HT1080 (cell line): ENCODE measurements at places on chromosomes 2 and 18.

DNA sequence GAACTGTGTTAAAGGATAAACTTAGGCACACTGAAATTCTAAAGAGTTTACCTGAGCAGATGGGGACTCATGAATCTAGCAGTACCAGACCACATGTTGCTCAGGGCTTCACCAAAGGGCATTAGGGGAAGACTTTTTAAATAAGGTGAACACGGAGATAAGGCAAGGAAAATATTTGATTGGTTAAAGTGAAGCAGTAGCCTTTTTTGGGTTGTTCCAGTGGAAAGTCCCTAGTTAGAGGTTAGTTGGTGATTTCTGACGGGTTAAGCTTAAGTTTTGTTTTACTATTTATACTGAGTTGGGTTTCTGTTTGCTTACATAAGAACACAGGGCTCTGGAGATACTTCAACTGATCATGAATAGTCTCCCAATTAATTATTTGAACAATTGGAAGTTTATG is 722.5 kb downstream of the SOCS6 start:
- DNase-seq, result no peak

DNA sequence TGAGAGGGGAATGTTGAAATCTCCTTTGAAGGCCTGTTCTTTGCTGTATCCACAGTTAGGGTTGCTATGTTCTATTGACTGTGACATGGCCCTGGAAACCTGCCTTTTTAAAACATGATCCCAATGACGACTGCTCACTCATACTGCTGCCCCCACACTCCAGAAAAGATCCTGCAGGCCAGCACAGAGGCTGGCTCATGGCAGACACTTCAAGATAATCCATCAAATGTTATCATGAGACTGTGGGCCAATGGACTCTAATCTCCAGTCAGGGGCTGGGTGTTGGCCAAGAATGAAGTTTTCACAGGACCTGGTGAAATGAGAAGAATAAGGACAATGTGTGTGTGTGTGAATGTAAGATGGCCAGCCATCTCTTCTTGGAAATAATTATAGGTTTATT is 59.0 kb upstream of the THOC1 start:
- DNase-seq, result no peak

- no peak for DNase-seq
Observed at GRCh38 chr2:17878281-17879136, at the start of gene KCNS3. TSS of gene KCNS3 (plus strand) at chr2:17878667. CDS start at chr2:17931009, 52,342 bp downstream.

GRCh38 chr2:119377294-119377992 is 10.7 kb downstream of the DBI start:
- DNase-seq, result no peak

DNA sequence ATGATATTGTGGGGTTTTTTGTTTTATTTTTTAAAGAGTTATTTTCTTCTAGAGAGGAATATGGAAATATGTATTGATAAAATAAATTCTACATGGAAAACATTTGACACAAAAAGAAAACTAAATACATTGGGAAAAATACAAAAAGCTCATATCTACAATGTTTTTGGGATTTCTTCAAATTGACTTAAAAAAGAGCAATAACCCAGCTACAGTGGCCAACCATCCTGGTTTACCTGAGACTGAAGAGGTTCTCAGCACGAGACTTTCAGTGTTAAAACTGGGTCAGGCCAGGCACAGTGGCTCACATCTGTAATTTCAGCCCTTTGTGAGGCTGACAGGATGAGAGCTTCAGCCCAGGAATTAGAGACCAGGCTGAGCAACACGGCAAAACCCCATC is 56.7 kb upstream of the MYCN start:
- DNase-seq, result no peak

- DNase-seq, result no peak
Observed at GRCh38 chr2:48173141-48173540, 266.8 kb upstream of the FBXO11 start.

- peak; percentile 51 for DNase-seq
Observed at GRCh38 chr18:60019463-60019840, 119.7 kb downstream of the PMAIP1 start.

DNA sequence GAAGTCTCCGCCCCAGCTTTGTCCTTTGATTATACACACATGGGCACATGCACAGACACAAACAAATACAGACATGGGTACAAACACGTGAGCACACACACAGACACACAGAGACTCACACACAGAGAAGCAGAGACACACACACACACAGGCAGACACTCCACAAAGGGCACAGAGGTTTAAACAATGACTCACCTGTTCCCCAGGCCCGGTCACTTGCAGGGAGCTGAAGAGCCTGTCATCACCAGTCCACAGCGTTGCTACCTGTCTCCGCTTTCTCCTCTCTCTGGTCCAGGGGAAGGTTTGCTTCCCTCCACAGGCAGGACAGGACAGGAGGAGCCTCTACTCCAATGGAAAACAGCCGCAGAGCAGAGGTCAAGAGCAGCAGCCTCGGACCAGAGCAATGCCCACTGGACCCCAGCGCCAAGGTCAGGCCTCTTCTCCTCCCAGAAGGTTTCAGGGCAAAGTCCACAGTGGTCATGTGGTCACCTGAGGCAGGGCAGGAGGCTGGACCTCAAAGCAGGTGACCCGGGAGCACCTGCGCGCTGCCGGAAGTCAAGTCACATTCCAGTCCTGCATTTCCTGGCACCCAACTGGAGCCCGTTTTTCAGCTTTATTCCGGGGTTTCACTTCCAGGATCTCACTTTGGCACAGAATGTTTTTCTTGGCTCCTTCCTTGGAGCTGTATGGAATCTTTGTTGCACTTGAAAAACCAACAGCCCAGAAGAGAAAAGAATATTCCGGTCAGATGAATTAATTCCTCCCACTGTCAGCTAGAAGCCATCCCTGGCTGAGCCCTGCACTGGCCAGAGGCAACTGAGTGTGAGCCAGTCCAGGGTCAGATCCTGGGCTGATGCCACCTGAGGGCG is at the start of gene RAB17:
Gene RAB17, minus strand, starts transcription at position 463 of the 869 bp plus-strand sequence. CDS start 4,580 bp downstream, outside the sequence.
- peak; percentile 52 for DNase-seq

DNA sequence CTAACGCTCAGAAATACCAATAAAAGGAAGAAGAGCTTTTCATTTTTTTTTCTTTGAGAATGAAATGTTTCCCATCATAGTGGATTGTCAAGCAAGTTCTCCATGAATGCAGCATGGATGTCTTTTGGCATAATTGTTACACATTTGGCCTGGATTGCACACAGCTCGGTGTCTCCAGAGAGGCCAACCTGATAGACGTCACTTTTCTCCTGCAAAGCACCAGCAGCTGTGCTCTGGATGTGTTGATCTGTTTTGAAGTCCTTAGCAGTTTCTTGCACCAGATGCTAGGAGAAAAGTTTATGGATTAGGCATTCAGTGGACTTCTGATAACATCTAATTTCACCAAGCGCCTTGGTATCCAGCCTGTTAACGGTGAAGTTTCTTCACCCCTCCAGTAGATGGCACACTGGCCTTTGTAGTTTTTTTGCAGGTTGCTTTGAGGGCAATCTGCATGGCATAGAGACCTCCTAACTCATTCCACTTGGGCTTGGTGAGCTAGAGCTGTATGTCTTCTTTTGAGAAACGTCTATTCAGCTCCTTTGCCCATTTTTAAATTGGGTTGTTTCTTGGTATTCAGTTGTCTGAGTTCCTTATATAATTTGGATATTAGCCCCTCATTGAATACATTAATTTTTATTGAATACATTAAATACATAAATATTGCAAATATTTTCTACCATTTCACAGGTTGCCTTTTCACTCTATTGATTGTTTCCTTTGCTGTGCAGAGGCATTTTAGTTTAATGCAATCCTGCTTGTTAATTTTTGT is 59.7 kb downstream of the PTH2R start:
- peak; percentile 35 for DNase-seq
